IPS DF 6.9 (cell line): ENCODE measurements at places on chromosomes 16 and 17.

GRCh38 chr17:79593636-79594035 lies 17.2 kb downstream of the RBFOX3 start:
- DNase-seq, result no peak

DNA sequence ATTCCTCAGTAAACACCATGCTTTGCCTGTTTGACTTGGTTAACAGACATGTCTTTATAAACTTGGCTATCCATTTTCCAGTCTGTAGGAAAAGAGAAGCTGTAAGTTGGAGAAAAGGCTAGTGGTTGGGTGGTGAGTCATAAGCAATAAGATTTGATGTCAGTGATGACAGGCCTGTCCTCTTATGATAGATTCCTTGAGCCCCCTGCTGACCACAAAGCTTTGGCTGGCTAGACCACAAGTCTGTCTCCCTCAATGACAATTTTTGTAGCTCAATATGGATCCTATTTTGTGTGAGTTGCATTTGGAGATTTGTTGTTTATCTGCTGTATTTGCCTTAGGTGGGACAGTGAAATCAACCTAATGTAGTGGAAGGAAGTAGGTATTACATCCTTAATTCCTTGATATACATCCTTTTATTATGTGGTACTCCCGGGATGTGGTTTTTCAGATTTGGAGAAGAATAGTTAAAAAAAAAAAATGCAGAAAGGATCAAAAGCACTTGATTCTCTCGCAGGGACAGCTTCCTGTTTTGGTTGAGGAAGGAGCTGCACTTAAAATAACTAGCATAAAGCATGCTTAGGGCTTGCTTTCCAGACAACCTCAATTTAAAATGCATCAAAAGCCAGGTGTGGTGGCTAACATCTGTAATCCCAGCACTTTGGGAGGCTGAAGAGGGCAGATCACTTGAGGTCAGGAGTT lies 67.4 kb downstream of the SIAH1 start:
- no peak for DNase-seq

DNA sequence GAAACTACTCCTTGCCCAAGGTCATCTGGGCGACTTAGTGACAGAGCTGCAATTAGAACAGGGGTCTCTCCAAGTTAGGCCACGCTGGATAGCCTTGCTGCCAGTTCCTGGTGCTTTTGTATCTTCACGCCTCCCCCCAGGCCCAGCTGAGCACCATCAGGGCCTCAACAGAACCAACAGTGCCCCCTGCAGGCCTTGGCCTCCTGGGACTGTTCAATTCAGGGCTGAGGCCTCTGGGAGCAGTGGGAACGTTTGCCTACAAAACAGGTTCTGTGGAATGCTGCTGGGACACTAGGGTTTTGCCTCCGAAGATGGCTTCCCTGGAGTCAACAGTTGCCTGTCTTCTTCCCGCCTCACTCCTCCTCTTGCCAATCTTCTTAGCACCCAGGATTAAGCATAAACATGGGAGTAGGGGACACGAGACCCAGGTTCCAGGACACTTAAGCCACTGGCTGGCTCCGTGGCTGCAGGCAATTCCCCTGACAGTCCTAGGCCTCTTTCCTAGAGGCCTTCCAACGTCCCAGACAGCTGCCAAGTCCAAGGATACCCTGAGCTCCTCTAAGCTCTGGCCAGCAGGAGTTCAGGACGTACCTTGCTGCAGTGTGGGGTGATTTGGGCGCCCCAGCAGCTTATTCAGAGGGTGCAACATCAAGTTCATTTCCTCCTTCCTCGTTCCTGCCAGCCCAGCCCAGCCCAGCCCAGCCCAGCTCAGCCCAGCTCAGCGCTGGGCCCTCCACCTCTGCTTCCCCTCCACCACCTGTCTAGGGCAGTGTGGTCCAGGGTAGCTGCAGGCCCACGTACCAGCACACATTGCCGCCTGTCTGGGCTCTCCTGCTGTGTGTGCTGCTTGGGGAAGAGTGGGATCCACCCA lies 246.6 kb upstream of the RPL38 start:
- DNase-seq, result peak; percentile 82

DNA sequence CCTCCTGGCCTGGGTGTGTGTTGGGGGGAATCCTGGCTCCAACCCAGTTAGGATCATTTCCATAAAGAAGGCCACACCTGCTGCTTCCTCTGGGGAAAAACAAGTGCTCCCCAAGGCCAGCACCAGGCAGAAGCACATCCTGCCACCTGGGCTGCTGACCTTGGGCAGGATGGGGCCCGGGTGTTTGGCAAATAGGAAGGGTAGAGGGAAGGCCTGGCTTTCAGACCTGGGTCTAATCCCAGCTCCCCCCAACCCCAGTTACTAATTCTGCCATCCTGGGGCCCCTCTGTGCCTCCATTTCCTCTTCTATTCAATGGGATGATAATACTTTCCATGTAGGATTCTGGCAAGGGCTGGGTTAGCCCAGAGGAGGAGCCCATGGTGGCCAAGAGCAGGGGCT lies 3.0 kb upstream of the NLRC5 start:
- DNase-seq, result no peak

- no peak for DNase-seq
These were observed 133.7 kb upstream of the TNRC6C start for GRCh38 chr17:77824780-77825280.

GRCh38 chr17:77314601-77315000 lies 173.8 kb downstream of the SEC14L1 start:
- DNase-seq, result no peak

GRCh38 chr17:7673239-7673638 lies 14.1 kb downstream of the TP53 start:
- DNase-seq, result no peak

- no peak for DNase-seq
These were observed 175.4 kb downstream of the SEC14L1 start for GRCh38 chr17:77316191-77316641.

GRCh38 chr17:80539022-80539641 lies 5.5 kb upstream of the RPTOR start:
- no peak for DNase-seq
